Hippocampal formation (tissue), 2 donors: ENCODE measurements at places on chromosomes 1 and 21.

- DNase-seq, result no peak
These were observed 351.4 kb downstream of the NUF2 start for GRCh38 chr1:163672976-163673758.

DNA sequence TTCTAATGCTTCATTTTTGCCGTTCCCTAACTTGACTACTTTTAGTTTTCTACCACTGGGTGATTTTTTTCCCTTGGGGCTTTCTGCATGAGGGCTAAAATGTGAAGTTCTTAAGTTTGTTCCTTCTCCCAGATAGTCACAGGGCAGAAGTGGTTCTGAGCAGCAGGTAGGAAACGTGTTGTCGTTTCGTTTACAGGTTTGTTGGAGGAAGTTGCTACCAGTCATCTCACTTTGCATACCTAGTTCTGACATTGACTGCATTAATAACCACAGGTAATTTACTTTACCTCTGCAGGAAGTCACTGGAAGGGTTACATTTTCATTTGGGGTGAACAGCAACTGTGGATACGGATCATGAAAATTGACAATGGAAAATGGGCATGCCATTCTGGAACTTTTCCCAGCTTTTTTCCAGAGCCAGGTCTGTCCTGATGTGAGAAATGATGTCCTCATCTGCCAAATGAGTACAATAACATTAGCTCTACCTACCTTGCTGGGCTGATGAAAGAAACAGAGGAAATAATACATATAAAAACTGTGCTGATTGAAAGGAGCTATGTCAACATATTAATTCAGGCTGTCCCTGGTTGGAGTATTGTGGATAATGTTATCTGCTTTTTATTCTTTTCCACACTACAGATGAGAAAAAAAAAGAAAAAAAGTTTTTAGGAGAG, 94.2 kb downstream of the DISC1 start:
- no peak for DNase-seq

DNA sequence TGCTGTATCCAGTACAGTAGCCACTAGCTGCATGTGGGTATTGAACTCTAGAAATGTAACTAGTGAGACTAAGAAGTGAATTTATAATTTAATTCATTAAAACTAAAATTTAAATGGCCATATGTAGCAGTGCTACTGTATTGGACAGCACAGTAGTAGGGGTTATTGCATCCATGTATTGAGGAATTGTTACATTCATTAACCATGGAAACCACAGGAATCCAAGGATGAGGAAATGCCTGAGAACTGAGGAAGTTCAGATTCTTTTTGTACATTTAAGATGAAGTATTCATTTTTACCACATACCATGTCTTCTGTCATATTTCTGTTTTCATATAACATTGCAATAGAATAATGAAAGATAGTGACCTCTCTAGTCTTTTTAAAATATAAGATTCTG, 2.6 kb downstream of the MTF2 start:
- DNase-seq, result no peak

- no peak for DNase-seq
These were observed 12.8 kb downstream of the S100A7 start for GRCh38 chr1:153447498-153448170.

- peak; percentile 38 for DNase-seq
These were observed 12.2 kb downstream of the SLC45A3 start for GRCh38 chr1:205667909-205668643.

GRCh38 chr1:201763455-201764140, 65.4 kb upstream of the IPO9 start:
- no peak for DNase-seq

- DNase-seq, result no peak
These were observed 1.4 kb downstream of the RWDD2B start for GRCh38 chr21:29017639-29018237.

DNA sequence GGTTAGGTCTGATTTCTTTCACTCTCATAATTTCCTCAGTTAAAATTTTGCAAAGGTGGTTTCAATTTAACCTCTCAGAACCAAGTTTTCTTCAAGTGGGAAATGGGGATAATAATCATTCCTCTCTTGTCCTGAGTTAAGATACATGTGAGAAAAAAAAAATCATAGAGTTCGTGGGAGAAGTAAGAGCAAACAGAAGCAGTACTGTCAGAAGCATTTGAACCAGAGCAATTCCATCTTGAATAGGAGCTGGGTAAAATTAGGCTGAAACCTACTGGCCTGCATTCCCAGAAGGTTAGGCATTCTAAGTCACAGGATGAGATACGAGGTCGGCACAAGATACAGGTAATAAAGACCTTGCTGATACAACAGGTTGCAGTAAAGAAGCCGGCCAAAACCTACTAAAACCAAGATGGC, 28.6 kb upstream of the TMEM61 start:
- DNase-seq, result no peak

GRCh38 chr1:25210728-25211127, 21.6 kb downstream of the SYF2 start:
- DNase-seq, result no peak

- DNase-seq, result no peak
These were observed 98.2 kb upstream of the LMO4 start for GRCh38 chr1:87230501-87230900.

DNA sequence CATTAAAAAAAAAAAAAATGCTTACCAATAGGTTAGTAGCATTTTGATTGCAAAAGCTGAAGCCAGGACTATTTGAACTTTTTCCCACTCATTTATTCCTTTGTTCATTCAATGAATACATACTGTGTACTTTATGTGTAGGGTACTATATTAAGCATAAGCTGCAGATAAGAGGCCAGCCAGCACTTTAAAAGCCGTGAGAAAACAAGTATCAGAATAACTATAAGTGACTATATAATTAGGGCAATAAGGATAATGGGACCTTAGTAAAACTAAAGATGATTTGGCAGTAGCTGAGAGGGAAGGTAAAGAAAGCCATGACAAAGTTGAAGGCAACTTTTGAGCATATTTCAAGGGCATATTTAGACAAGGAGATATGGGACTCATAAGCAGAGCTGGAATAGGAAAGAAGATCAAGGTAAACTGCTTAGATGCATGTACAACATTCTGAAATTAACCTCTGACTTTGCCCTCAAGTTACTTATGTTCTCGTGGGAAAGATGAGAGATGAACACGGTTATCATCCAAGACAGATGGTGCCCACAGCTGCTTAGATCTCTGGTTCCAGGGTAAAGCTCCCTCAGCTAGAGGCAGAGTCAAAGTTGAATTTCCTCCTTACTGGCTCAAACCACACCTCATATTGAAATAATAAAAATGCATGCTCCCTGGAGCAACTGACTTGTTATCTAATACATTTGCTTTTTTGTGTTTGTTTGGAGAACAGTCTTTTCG, 44.0 kb upstream of the FMO2 start:
- no peak for DNase-seq

DNA sequence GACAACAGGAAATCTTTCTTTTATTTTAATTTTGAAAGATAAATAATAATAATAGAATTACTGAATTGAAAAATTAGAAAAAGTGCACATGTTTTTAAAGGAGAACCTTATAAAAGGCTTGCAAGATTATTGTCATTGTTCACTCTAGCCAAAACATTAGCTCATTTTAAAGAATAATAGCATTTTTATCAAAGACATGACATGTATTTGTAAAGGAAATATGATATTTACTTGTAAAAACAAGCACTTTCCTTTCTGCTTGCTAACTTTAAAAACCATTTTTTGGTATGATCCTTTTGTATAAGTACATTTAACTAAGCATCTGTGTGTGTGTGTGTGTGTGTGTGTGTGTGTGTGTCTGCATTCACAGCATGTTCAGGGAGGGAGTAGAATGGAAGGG, 156.3 kb upstream of the C1orf87 start:
- no peak for DNase-seq

DNA sequence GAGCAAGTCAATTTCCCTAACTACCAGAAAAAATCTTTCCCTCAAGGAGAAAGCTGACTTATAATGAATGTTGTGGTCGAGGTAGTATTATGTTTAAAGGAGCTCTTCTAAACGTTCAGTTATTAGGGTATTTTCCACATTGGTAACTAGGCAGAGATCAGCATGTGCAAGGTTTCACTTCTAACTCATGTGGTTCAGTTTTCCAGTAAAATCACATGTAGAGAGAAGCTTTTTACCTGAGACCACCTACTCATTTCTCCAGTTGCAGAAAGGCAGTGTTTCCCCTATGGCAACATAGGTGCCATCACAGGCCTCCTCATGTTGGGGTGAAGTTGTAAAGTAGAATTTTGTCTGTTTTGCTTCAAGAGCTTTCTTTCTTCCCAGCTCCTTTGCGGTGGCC, 23.7 kb downstream of the IL23R start:
- no peak for DNase-seq

DNA sequence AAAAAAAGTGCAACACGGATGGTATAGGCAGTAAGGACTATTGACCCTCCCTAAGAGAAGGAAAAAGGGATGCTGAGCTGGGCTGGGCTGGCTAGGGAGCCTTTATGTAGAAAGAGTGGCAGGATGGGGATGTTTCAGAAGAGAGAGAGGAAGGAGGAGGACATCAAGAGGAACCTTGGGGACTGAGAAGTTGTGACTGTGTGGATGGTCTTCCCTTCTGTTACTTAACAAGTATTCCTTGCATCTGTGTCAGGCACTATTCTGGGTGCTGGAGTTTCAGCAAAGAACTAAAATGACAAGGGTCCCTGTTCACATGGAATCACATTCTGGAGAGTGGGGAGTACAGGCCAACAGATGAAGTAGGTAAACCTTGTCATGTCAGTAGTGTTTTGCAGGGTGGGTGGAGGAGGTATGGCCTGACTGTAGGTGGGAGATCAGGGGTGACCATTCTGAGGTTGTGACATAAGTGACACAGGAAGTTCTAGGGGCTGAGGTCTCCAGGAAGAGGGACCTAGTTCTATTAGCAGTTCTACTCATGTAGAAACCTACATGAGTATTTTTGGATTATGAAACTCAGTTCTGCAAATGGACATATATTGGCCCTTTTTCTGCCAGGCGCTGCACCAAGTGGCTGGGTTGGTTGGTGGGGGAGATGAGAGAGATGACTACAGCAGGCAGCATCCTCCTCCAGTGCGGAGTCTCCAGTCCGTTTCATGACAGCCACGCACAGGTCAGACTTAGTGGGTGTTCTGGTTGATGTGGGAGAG, 53.8 kb downstream of the PRDM2 start:
- DNase-seq, result no peak

DNA sequence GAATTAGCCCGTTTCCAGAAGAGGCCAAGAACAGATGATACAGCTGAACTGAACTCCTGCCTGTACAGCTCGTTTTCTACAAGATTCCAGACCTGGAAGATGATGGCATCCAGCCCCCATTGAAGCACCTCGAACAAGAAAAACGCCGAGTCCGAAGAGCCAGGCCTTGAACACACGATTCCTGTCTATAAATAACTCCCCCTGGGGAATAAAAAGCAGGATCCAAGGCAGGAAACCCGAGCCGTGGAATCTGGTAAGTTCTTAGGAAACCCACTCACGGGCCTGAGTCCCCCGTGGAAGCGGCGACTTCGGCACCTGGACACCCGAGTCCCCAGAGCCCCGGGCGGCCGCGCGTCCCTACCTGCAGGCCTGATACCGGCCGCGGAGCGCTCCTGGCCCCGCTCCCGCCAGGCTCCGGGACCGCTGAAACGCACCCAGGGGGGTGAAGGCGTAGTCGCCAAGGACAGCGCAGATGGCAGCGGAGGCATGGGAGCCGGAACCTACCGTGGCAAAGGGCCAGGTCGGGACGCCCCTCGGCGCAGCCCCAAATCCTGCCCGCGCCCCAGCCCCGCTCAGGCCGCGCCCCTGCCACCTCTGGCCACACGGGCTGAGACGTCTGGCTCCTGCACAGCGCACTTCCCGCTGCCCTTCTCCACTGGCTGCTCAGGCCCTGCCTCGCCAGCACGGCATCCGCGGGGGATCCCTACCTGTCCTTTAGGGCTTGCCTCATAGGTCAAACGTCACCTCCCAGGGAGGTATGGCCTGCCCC, 14.0 kb upstream of the HLCS start:
- no peak for DNase-seq

DNA sequence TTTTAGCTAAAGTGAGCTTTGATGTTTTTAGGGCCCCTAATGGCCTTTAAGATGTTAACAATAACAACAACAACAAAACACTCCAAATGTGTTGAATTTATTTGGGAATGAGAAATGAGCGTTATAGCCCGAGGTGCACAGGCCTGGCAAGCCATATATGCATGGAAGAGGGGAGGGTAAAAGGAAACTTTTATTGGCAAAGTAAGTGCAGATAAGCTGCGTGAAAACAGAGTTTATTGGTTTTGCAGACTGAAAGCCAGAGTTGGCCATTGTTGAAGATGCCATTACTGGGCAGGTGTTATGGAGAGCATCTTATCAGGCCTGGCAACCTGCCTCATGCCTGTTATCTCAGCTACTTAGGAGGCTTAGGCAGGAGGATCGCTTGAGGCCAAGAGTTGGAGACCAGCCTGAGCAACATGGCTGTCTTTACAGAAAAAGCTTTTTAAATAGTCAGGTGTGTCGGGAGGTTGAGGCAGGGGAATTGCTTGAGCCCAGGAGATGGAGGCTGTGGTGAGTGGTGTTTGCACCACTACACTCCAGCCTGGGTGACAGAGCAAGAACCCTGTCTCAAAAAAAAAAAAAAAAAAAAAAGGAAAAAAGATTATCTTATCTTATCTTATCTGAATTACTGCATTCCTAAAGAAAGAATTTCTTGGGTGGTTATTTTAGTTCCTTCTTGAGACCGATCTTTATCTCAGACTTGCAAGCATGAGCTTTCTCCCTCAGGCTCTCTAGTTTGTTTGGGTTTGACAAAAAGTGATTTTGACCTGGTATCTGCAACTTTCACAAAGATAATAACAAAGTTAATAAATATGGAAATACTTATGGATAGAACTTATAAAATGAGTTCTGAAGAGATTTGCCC, 1.7 kb downstream of the PATJ start:
- DNase-seq, result no peak

- DNase-seq, result no peak
These were observed 1.4 kb downstream of the CSRP1 start for GRCh38 chr1:201505503-201505890.

DNA sequence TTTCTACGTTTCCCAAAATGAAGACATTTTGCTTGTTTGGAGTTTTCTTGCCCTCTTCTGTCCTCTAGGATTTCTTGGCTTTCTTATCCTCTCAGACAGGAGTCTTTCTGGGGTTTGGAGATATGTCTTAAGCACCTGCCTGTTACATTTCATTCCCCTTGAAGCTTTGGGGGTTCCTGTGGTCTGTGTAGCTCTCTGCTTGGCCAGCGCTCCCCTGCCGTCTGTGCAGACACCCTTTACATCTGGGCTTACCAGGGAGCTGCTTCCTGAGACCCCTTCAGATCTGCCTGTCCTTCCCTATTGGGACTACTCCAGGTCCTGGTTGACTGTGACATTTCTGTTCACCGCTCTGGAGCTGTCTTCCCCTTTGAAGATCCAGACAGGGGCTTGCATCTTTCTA, 171.9 kb upstream of the CSF3R start:
- DNase-seq, result no peak
